ENCODE measurements at places on chromosomes 3 and 15.

DNA sequence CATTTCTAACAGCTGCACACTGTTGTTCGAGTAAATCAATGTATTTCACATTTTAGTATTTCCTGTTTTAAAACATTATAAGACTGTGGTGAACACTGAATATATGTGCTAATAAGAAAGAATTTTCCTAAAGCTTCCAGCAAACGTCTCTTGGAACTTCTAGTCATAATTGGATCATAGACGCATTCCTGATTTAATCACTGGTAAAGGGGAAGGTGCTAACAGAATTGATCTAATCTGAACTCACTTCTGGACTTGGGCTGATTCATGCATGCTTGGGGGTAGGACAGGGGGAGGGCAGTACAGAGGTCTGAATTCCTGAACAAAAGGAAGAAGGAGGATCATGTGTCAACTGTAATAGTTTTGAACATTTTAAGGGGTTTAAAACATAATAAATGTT lies 7.3 kb upstream of the LEKR1 start:
- peak; percentile 65 for DNase-seq

GRCh38 chr3:32551087-32551486 lies 19.6 kb downstream of the DYNC1LI1 start:
- no peak for DNase-seq

- no peak for DNase-seq
Measured at GRCh38 chr3:144502402-144502801, 530.8 kb downstream of the DIPK2A start.

- no peak for DNase-seq
Measured at GRCh38 chr3:122535964-122536631, 21.4 kb upstream of the KPNA1 start.

DNA sequence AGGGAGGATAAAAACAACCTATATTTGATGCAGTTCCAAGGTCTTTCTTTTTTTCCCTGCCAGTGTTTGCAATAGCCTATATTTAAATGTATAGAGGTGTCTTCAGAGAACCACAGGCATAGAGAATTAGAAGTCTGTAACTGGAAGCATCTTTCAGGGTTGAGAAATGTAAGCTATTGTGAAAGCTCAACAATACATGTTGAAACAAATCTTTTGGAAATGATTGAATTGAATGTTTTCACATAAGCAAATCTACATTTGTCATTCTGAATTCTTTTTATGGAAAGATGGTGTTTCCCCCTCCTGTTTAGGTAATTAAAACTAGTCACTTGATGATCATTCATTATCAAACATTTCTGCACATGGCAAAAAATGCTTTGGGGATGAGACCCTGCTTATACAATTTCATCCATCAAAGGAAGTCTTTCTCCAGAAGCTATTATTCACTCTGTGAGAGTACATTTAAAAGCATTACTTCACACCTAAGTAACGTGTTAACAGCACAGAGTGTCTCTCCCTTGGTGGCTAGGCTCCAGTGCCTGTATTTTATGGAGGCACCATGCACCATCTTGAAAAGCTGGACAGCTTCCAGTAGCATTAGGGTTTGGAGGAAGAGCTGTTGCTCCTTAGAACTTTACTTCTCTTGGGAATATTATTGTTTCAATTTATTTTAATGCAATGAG lies 406.2 kb downstream of the LSAMP start:
- DNase-seq, result no peak

- no peak for DNase-seq
Measured at GRCh38 chr15:79501086-79501485, 69.0 kb downstream of the MINAR1 start.

- DNase-seq, result no peak
Measured at GRCh38 chr3:188624828-188625227, 470.9 kb downstream of the LPP start.

- peak; percentile 76 for DNase-seq
Measured at GRCh38 chr15:64092864-64093626, 593 bp downstream of the CIAO2A start.

DNA sequence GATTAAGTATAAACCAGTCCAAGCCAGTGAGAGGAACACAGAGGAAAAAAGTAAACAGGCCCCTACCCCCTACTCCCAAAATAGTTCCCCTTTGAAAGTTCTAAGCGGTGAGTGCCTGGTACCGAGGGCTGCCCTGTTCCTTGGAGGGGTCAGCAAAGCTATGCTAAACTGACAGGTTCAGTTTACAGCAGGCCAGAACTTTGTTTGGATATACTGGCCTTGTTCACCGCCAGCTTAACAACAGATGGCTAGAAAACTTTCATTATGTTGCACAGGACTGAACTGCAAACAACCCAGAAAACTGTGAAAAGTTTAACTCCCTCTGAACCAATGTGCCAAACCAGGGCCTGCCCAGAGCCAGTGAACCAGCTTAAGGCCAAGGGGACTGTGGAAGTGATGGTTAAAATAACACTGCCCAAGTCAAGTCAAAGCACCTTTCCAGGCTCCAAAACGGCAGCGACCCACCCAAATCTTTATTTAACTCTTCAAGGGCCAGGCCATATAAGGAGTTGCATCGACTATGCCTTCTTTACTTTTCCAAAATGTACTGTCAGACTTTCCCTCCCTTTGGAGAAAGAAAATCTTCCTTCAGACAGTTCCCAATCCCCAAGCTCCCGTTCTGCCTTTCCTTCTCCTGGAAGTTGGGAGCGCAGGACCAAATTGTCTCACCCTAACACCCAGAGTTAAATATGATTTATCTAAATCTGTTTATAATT lies 448.0 kb downstream of the FOXP1 start:
- DNase-seq, result no peak

DNA sequence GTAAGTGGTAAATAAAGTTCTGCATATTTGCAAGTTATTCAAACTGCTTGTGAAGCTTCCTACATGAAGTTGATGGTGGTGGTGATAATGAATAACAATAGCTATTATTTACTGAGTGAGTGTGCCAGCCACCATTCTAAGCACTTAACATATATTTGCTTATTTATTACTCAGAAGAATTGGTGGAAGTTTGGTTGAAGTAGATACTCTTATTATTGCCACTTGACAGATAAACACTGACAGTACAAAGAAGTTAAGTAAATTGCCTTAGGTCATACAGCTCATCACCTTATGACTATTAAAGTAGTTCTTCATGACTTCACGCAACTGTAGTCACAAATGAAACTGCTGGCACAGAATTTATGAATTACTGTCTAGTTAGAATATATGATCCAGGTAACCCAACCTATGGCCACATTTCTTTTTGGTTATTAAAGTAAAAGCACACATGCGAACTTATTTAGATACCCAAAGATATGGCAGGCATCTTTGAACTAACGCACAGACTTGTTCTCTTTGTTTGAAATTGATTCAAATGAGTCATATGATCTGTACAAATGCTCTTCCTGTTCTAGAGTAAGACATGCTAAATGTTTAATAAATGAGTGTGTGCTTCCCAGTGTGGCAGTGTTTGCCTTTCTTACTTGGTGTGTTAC lies 99.8 kb upstream of the NR2F2 start:
- DNase-seq, result peak; percentile 1

DNA sequence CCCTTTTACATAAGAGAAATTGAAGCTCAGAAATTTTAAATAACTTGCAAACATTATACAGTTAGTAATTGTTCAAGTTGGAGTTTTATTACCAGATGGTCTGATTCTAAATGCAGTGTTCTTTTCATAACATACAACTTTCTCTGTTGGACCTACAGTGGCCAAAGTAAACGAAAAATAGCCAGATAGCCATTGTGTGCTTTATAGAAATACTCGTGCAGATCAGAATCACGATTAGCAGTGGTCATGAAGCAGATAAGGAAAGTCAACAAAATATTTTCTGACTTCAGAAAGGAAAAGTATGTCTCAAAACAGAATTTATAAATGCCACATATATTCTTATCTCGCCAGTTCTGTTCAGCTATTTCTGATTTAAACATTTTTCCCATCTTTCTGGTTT lies 436.9 kb downstream of the CNTN6 start:
- DNase-seq, result no peak

DNA sequence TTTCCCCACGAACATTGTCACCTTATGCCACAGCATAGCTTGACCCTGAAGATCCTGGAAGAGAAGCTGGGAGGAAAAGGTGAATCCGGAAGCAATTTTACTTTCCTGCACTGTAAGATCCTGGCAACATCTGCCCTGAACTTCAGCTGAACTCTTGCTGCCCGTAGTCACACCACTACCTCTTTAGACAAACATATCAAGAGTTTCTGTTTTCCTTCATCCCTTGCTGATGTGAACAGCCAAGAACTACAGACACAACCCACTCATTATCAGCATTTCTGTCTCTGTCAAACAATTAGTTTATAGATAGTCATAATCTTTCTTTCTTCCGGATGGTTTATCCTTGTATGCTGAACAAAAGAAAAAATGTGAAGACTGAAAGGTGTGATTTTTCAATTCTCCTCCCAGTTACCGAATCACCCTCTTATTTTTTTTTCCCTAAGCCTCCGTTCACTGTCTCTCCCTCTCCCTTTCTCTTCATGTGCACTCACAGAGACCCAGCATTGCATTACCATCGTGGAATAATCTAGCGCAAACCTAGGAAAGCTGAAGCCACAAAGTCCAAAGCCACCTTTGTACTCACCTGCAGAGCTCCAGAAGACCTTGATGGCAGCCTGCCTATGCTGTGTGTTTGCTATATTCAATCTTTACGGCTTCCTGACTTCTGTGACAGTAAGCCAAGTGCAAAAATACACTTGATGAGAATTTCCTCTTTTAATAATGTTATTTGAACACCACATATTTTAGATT lies 229.2 kb downstream of the CDIN1 start:
- no peak for DNase-seq

GRCh38 chr3:69675786-69676530 lies 63.3 kb upstream of the MITF start:
- no peak for DNase-seq

GRCh38 chr3:149085828-149086231 lies 503 bp downstream of the HLTF start:
- DNase-seq, result no peak

DNA sequence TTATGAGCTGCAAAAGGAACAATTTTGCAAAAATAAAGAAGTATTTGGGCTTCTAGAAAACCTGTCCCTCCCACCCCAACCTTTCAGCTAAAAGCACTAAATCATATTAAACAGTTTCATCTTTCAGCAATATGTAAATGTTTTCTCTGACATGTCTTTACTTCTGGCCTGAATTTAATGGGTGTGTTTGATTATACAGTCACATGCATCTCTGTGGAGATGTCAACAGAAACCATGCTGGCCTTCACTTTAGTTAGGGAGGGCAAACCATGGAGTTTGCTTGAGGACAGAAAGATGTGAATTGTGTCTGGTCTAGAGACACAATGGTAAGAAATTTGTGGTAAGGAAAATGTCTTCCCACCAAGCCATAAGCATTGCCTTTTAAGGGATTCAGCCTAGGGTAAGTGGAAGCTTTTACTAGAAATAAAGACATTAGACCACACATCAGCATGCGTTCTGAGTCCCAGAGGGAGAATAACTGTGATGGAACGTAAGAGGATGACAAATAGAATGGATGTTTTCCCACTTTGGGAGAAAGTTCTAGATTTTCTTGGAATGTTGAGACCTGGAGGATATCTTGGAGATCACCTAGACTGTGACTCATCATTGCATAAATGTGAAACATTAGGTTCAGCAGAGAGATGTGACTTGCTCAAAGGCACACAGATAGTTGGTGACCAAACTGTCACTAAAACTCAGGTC lies 68.9 kb downstream of the ST8SIA2 start:
- DNase-seq, result no peak

DNA sequence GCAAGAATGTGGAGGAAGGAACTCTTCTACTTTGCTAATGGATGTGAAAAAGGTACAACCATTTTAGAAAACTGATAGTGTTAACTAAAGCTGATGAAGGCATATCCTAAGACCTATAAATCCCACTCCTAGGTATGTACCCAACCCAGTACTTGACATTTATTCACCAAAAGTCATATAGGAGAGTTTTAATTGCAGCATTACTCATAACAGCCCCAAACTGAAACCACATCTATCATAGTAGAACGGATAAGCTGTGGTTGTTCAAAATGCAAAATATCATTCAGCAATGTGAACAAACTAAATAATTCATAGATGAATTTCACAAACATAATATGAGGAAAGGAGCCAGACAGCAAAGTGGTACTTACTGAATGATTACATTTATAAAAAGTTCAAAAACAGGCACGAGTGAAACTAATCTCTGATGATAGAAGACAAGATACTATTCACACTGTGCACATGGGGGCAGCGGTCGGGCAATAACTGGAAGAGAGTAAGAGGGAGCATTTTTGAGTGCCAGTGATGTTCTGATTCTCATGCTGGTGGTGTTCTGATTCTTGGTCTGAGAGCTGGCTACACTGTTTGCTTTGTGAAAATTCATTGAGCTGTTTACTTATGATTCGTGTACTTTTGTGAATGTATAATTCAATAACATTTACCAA lies 34.3 kb downstream of the GOLIM4 start:
- DNase-seq, result no peak

DNA sequence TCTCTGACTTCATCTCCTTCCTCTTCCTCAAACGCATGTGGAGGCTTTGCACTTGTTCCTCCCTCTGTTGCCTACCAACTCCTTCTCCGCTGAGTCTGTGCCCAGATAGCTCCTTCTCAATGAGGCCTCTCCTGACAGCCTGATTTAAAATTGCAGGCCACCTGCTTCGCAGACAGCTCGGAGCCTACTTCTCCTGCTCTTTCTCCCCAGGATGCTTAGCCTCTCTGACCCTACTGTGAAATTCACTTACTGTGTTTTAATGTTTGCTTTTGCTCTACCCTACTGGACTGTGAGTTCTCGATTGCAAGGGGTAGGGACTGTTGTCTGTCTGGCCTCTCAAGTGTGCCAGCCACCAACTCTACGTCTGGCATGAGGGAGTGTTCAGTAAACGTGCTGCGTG lies 83.4 kb downstream of the EEFSEC start:
- DNase-seq, result no peak

DNA sequence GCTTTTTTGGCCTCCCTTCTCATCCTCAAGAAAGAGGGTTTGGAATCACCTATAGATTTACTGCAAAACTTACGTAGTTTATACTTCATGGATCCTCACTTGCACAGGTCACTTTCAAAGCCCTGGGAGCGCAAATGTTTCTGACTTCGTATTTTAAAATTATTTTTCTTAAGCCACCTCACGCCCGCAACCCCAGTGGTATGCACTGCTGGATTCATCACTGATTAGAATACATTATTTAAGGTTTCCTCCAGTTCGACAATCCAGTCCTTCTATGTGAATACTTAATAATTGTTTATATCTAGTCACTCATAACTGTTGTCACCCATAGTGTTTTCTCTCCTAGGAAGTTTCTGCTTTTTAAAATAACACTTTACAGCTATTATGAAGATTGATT lies 339.9 kb downstream of the CHL1 start:
- DNase-seq, result no peak
